Body of pancreas (tissue), 4 donors: ENCODE measurements at places on chromosomes 3 and 15. TPM values are rescaled to one million over a fixed set of nuclear protein-coding genes. Genes with fewer than 3 reads are reported as not detected.
A peak's percentile ranks its signal among the peaks of the same experiment; 100 is the strongest.

ITIH1 gene
- not detected for total RNA-seq

C15orf61 gene
- total RNA-seq, result 0.78 TPM

MYZAP gene
- total RNA-seq, result 16.3 TPM

GOLGA8S gene
- not detected for total RNA-seq

DNA sequence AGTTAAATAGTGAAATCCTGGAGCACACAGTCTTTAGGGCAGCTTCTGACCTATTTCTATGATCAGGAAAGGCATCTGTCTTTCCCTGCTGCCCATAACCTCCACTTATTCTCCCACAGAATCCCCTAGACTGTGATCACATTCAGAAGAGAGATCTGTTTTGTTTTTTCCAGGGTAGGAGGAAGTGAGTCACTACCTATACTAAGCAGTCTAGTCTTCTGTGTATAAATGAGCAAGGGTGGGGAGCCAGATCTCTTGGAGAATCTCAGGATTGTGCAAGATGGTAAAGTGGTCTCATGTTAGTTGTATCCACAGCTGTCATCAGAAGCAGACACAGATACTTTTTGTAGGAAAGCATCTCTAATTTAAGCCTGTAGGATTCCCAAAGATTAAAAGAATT is 11.8 kb upstream of the FBXO22 start:
- DNase-seq, result no peak
- H3K36me3 ChIP-seq, result no peaks in the 10 kb centered on the region
- H3K4me3 ChIP-seq, result no peak overlapping the region
- no peak overlapping the region for H3K27ac ChIP-seq

DNA sequence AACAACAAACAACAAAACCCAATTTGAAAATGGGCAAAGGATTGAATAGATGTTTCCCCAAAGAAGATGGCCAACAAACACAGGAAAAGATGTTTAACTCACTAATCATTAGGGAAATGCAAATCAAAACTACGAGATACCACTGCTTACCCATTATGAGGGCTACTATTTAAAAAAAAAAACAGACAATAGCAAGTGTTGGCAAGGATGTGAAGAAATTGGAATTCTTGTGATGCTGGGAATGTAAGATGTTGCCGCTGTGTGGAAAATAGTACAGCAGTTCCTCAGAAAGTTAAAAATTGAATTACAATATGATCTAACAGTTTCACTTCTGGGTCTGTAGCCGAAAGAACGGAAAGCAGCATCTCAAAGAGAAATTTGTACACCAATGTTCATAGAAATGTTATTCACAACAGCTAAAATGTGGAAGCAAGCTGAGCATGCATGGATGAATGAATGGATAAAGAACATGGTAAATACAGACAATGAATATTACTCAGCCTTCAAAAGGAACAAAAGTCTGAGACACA is 121.9 kb downstream of the CHSY1 start:
- no peak for DNase-seq
- no peak overlapping the region for H3K27ac ChIP-seq
- no peaks in the 10 kb centered on the region for H3K36me3 ChIP-seq
- no peaks in the 10 kb centered on the region for H3K27me3 ChIP-seq
- peaks cover 6% of the 10 kb centered on the region for H3K4me1 ChIP-seq

GRCh38 chr3:129118745-129119144 is 2.9 kb downstream of the RAB43 start:
- no peaks in the 10 kb centered on the region for H3K36me3 ChIP-seq
- peak overlapping the region; percentile 94 for H3K27ac ChIP-seq
- no peaks in the 10 kb centered on the region for H3K27me3 ChIP-seq
- DNase-seq, result no peak
- H3K4me3 ChIP-seq, result no peak overlapping the region
- peaks cover 62% of the 10 kb centered on the region for H3K4me1 ChIP-seq

GRCh38 chr15:94844538-94845389 is 613.4 kb downstream of the MCTP2 start:
- H3K27ac ChIP-seq, result peak overlapping the region; percentile 82
- H3K27me3 ChIP-seq, result no peaks in the 10 kb centered on the region
- H3K36me3 ChIP-seq, result no peaks in the 10 kb centered on the region
- H3K4me1 ChIP-seq, result peaks cover 17% of the 10 kb centered on the region
- DNase-seq, result peak; percentile 89
- no peak overlapping the region for H3K4me3 ChIP-seq

DNA sequence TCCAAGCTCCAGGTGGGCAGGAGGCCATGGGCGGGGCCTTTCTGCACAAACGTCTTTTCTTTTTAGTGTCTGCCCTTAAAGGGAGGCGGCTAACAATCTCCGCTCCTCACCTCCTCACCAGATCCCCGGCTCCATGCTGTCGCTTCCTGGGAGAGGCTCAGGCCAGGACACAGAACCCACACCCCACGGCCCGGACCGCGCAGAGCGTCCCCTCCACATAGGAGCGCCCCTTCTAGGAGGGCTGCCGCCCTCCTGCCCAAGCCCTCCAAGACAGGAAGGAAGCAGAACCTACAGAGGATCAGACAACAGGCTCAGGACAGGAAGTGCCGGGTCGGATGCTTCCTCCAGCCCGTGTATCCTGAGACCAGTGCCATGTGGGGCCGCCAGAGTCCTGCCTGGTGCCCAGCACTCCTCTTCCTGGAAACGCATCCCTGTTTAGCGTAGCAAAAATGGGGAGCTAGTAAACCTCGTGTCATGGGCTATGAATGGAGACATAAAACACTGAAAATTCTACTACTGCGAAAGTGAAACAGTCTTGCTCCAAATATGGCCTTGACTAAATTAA is 83.2 kb upstream of the ATP10A start:
- no peak overlapping the region for H3K27ac ChIP-seq
- H3K27me3 ChIP-seq, result no peaks in the 10 kb centered on the region
- no peaks in the 10 kb centered on the region for H3K36me3 ChIP-seq
- no peak overlapping the region for H3K4me3 ChIP-seq

DNA sequence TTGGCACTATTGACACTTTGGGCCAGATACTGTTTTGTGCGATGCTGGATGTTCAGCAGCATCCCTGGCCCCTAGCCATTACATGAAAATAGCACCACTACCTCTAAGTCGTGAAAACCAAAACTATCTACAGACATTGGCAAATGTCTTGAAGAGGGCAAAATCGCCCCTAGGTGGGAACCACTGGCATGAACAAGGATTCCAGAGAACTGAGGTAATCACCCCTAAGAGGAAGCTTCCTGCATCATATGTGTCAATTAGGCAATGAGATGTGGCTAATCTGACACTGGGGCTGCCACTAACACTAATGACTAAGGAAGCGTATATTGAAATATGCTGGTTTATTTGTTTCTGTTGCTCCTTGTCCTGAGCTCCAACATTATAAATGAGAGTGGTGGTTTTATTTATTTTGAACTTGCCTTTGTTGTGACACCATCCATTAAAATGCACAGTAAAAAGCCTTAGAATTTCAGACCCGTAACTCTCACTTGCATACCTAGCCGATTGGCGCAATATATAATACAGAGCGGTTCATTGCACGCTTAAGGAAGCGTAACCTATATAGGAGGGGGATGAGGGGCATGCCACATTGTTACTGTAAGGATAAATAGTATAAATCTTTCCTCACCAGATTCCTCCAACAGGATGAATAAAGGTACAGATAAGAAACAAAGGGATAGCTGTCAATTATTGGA is 299.8 kb upstream of the CNTN4 start:
- DNase-seq, result no peak
- no peak overlapping the region for H3K4me3 ChIP-seq
- no peaks in the 10 kb centered on the region for H3K4me1 ChIP-seq
- no peak overlapping the region for H3K27ac ChIP-seq
- no peaks in the 10 kb centered on the region for H3K27me3 ChIP-seq
